ENCODE measurements at places on chromosomes 11 and 22.

DNA sequence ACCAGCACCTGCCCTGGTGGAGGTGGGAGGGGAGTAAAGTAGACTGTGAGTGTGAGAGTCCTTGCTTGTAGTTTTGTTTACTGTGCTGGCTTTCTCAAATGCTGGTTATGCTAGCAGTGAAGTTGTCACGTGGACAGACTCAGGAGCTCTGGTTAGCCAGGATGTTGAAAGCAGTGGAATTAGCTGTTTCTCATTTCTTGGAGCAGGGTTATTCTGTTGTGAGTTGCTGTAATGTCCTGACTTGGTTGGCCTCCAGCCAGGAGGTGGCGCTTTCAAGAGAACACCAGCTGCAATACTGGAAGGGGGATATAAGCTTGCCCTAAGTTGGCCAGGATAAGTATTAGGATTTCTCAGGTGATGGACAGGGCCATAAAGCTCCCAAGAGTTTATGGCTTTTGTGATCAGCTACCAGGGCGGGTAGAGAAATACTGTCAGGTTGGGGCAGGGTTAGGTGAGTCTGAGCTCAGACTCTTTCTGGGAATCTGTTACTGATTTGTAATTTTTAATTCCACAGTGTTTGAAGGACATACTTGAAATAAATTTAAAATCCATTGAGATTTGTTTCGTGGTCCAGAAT lies 13.7 kb downstream of the CYP2D6 start:
- no peak for DNase-seq

DNA sequence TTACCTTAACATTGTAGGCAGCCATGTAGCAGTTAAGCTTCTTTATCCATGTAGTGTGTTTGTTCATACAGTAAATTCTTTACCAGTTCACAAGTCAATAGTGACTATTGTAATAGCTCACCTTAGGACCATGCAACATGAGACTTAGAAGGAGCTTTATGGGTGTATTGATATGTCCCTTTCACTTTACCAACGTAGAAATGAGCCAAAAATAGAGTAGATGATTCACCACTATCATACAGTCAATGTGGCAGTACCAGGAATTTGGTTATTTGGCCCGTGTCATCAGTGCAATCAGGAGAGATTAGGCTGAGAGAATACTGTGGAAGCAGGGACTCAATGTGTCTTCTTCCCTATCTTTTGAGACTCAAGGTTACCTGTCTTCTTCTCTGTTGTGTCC lies 4.7 kb downstream of the ZDHHC13 start:
- DNase-seq: no peak

DNA sequence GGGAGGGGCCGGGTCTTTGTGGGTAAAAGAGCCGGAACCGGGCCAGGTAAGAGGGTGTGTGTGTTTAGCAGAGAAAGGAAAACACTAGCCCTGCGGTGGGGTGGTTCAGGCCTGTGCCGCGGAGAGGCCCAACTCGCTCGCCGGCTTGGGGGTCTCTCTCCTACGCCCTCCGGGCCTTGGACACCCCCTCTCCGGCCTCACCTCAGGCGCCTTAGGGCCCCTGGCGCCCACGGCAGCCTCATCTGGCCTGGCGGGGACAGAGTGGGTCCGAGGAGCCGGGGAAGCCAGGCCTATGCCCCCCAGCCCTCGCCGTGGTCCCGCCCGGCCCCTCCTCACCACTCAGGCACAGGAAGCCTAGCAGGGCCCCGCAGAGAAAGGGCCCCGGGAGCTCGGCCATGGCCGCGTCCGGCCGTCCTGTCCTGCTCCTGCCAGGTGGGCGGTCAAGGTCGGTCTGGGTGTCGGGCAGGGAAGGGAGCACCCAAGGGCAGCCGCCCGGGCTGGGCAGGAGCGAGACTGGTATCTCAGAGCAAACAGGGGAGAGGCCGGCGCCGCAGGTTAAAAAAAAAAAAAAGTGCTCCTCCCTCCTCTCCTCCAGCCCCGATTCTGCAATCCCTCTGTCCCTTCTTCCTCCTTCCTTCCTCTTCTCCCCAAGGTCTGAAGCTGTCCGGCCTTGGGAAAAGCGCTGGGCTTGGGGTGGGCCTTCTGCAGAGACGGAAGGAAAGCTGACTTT lies at the start of gene VSIG2:
Gene VSIG2, minus strand, starts transcription at position 515 of the 730 bp plus-strand sequence. Its CDS starts 118 bp downstream, at position 397.
- no peak for DNase-seq

GRCh38 chr22:17780116-17780740 lies 6.0 kb upstream of the BID start:
- DNase-seq: no peak

DNA sequence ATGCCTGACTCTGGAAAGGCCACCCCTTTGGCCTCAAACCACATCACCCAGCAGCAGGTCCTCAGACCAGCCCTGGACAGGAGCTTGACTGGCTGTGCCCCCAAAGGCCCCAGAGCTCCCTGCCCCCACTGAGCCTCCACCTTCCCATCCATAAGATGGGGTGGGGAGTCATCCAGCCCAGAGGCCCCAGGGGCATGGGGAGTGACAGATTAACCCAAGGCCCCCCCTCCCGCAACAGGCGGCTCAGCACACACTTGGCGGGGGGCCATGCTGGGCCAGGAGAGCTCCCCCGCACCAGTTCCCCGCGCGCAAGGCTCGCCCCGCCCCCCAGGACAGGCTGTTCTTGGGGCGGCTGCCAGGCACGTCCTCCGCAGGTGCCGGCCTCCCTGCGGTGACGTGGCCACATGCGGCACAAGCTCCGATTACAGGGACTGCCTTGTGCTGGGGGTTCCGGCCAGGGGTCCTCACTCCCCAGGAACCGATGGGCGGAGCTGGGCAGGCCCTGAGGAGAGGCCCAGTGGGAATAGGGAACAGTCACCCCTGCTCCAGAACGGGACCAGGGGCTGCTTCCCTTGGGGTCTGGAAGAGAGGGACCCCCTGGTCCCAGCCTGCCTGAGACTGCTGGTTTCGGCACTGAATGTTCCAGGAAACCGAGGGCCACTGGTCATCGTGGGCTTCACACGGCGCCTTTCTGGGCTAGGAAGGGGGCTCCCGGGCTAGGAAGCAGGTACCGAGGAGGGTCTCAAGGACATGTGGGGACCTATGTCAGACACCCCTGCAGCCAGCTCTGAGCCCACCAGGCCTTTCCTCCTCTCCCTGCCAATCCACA lies 5.1 kb upstream of the CDKN1C start:
- no peak for DNase-seq

DNA sequence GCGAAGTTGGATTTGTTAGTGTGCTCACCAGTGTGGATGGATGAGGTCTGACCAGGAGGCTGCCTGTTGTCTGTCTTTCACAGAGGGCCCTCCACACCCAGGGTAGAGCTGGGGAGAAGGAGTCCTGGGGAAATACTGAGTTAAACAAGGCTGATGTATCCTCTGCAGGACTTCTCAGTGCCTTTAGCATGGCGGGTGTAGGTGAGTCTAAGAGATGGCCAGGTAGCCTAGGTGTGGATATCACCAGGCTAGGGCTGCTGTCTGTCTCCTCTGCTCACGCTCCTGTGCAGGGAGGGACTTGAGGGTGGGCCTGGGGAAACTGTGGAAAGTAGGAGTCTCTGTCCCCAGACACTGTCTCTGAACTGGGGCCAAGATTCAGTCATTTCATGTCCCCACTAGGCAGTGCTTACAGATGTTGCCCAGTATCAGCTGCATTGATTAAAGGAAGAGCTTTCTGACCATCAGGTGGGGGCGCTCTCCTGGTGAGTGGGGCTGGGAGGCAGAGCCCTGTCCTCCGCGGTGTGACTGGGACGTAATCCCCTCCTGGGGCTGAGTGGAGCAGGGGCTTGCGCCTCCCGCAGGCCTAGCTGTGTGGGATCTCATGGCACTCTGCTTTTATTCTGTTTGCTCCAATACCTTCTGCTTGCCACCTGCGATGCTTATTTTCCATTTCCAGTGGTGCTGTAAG lies 35.5 kb upstream of the CCDC188 start:
- DNase-seq: no peak

- DNase-seq: no peak
Measured at GRCh38 chr11:12831471-12832202, 157.4 kb downstream of the TEAD1 start.

DNA sequence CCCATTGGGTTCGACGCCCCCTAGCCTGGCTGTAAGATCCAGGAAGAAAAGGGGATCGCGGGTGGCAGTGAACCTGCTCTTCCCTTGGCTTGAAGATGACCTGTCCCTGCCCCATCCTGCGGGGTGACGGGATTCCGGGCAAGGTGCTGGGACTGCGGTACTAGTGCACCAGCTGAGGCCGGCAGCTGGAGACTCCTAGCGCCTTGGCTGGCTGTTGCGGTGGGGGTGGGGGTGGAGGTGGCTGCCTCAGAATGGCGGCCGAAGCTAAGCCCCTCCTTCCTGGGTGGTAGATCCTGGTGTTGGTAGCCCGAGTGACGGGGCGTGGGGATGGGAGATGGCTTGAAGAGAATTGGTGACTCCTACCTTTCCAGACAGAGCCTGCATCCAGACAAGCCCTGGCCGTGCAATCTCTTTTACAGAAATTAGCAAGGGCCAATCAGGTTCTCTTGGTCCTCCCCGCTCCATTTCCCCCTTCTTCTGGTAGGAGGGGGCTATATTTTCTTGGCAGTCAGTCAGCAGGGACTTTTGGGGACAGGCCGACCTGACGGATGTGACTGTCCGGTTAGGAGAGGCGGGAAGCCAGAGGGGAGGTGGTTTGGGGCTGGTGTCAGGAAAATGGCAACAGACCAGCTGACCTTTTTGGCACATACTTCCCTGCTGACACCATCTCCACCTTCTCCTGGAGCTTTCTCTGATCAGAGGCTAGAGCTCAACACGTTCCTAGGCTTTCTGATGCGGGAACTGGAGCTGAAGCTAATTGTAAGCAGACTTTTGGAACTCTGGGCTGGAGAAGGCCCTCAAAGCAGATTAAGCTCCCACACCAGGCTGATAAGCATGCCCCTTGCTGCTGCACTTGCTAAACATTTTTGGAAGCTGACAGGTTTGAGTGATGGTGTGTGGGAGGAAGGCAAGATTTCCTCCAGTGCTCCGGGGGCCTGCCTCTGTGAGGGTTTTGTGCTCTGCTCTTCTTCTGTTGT lies 2.0 kb downstream of the NAV2 start:
- no peak for DNase-seq

DNA sequence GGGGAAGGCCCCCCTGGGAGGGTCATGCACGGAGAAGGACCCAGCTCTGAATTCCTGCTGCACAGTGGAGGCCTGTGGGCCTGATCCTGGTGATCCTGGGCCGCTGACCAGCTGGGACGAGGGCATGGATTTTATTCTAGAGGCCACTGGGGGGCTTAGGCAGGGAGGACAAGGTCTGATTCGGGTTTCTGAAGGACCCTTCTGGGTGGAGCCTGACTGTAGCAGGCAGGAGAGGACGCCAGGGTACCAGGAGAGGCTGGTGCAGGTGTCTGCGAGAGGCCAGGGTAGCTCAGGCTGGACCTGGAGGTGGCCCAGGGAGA lies 31.3 kb downstream of the MPPED1 start:
- DNase-seq: no peak

DNA sequence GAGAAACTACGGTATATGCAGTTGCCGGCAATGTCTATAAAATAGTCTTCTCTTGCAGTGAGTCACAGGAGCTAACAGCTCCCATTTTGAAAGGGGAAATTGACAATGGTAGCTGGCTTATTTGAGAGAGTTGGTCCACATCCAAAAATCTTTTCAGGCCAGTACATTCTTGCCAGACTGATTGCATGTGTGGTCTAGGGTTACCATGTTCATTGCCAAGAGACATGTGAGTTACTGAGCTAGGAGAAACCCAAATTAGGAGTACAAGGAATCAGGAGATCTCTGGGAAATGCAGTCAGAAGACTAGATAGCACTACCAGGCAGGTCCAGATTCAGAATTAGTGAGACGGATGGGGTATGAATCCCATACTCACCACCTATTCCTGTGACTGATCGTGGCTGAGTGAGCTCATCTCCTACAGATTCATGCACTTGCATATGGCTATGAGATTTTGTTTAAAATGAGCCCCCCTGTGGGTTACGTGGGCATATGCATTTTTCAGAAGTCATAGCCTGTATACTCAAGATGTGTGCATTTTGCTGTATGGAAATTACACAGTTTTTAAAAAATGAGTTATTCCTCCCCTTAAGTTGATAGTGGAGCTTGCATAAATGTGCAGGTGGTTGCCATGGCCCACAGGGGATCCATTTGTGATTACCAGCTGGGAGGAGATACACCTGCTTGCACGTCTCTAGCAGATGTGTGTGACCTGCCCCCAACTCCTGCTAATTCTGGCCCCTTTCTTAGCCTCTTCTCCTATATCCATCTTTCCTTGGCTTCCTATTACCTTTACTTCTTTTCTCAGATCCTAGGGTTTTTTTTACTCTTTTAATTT lies 102.7 kb downstream of the COMMD9 start:
- DNase-seq: no peak

DNA sequence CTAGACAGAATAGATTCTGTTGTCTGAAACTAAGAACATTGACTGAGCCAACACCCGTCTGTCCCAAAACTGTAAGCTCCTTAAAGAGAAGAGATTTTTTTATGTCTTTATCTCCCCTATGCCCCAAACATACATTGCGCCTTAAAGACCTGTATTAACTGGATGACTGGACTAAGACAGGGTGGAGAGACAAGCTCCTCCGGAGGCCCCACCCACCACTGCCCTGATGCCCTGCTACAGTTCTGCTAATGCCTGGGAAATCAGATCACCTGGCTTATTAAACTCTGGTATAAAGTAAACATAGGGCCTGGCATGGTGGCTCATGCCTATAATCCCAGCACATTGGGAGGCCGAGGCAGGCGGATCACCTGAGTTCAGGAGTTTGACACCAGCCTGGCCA lies 203.7 kb downstream of the TENM4 start:
- no peak for DNase-seq

- DNase-seq: no peak
Measured at GRCh38 chr22:40183029-40183581, 5.4 kb downstream of the TNRC6B start.
